ENCODE measurements at places on chromosomes 11 and 22.

GRCh38 chr22:34502821-34503220, 563.1 kb upstream of the ISX start:
- DNase-seq = no peak

GRCh38 chr22:19909350-19910179, 32.0 kb upstream of the COMT start:
- DNase-seq = peak; percentile 89

- DNase-seq = no peak
Observed at GRCh38 chr11:15972838-15973237, 383.5 kb downstream of the SOX6 start.

GRCh38 chr22:30241576-30242371, 4.8 kb downstream of the LIF start:
- no peak for DNase-seq

- DNase-seq = no peak
Observed at GRCh38 chr11:84855508-84856245, 771.5 kb downstream of the DLG2 start.

- DNase-seq = no peak
Observed at GRCh38 chr11:89536926-89537325, 45.8 kb upstream of the NOX4 start.

DNA sequence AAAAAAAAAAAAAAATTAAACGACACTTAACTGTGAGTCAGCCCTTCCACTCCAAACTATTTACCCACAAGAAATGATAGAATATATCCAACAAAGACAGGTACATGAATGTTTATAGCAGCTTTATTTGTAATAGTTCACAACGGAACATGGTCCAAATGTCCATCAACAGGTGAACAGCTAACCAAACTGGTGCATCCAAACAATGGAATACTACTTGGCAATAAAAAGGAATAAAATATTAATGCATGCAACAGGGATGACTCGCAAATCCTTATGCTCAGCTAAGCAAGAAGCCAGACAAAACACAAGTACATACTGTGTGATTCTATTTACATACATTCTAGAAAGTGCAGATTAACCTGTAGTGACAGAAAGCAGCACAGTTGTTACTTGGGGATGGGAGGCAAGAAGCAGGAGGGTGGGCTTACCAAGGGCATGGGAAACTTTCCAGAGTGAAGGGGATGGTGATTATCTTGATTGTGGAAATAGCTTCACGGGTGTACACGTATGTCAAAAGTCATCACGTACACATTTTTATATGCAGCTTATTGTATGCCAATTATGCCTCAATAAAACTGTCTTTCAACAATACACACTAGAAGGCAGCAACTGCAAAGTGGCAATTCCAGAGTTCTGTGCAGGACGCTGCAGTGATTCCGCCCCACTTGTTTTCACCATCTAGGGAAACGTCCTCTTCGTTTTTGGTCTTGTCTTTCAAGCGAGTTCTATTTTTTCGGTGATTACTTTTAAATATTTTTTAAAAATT, 6.7 kb upstream of the SF1 start:
- no peak for DNase-seq

DNA sequence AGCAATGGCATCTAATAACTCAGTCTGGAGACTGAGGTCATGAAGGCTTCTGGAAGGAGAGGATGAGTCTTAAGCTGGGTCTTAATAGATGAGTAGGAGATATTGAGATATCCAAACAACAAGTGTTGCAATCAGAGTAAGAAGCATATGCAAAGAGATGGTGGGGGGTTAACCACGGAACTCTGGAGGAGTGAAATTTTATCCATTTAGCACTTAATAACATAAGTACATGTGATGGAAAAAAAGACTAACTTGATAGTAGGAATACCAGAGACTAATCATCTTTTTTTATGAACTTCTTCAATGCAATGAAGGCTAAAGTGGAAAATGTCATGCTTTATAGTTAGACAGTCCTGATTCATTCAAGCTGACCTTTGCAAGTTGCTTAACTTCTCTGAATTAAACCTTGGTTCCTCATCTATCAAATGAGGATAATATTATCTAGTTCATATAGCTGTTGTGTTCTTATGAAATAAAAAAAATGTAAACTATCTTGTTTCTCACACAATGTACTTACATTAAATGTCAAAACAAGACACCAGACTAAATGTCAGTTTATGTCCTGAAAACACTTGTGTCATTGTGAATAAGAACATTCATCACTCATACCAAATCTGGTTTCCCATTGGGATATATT, 403.1 kb upstream of the CCDC90B start:
- DNase-seq = no peak

DNA sequence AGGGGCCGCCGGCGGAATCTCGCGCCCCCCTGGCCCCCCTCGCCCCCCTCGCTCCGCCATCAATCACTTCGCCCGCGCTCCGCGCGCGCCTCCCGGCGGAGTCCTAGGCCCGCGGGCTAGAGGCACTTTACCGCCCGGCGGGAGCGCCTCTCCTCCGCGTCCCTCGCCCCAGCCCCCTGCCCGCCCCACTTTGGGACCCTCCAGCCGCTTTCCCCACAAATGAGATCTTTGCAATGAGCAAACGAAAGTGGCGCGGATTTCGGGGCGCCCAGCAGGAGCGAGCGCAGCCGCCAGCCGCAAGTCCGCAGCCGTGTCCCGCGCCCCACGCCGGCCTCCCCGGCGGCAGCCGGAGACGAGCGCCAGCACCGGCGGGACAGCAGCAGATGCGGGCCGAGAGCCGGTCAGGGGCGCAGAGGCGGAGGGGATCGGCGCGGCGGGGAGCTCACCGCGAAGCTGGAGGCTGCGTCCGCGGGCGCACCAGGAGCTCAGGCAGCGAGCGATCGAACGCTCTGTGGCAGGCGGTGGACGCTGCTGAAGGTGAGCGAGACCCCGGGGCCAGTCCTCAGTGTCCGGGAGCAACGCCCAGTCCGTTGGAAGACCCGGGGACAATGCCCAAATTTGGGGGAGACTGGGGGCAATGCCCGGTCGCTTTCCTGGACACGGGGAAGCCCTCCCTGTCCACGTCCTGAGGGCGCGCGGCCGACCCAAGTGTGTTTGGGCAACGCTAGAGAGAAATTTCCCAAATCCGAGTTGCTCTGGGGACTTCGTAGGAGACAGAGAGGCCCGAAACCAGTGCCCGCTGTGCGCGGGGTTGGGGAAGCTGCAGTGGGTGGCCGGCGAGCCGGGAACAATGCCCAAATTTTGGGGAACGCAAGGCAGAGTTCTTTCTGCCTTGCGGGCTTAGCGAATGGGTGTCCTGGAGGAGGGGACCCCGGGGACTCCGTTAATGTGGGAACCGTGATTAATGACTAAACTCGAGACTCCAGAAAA, 1.5 kb upstream of the IGF2 start:
- no peak for DNase-seq

DNA sequence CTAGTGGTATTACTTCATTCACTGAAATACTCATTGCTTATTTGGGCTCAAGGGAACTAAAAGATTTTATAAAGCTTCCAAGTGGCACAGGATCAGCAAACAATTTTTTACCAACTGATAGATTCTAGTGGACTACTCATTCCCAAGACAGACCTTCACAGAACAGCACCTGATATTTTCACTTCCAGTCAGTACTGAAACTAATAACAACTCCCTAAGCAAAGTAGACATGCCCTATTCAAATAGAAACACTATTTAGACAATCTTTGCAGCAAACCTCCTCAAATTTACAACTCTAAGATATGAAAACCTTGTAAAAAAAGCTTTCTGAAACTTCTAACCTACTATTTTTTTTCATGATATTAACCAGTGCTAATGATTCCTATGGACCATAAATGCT, 2345.8 kb downstream of the LRRC4C start:
- DNase-seq = no peak

DNA sequence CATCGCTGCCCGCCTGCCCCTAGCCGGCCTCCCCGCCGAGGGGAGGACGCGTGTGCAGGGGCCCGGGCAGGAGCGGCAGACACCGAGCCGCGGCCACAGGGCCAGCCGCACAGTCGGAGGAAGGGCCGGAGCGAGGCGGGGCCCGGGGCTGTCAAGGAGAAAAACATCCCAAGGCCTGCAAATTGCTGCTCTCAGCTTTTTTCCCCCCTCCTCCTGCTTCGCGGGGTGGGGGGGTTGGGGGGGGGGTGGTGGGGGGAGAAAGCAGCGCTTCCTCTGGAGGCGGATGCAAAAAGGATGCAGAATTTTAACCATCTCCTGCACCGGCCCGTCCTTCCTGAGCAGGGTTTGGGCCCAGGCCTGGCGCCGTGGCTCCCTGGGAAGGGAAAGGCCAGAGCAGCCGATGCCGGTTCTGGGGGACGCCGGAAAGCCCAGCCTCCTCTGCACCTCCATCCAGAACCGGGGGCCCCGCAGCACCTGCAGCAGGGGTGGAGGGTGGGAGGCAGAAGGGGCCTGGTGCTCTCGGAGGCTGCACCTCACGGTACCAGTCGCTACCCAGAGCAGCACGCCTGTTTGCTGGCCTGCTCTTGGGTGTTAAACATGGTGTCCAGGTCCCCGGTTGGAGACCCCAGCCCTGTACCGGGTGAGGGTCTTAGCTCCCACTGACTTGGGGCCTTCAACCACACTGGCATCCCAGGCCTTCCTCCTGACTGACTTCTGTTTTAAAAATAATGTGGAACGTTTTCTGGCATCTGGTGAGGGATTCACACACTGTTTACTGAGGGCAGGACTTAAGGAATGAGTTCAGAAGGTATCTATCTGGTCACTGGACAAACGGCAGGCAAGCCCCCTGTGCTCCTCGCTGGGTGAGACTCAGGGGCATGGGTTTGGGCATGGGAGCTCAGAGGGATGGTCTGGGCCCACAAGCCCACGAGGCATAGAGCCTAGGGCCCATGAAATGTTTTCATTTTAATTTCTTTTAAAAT, 77.4 kb upstream of the WNT7B start:
- DNase-seq = peak; percentile 87

DNA sequence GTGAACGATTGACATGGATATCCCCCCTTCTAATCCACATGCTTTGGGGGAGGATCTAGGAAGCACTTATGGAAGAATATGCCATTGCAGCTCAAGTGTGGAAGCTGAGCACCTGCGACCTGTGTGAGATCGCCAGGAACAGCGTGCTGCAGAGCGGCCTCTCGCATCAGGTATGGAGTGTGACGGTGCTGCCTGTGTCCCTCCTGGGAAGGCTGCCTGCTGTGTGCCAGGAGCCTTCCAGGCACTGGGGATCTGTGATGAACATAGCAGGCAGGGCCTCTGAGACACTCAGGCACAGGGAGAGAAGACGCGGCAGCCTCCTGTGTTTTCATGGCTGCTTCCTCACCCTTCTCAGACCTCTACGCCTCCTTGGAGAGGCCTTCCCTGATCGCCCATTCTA, 36.5 kb downstream of the RNF141 start:
- DNase-seq = no peak
